RPMI8226 (cell line): ENCODE measurements at places on chromosomes 5 and 9.

DNA sequence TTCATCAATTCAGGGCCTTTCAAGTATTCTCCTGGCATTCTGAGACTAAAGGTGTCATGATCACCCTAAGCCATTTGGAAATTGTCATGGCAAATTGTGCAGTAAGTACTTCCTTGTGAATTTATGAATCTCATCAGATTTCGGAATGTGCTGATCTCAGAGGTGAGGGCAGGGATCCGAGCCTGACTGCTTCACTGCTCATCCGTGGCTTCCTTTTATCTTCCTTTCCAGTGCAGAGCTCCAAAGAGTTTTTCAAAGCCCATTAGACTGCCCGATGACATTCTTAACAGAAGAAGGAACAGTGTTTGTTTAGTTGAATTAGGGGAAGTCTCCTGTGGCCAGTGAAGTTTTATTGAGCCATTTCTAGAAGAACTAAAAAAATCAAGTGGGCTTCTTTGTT, 182.8 kb upstream of the GDNF start:
- DNase-seq = no peak

GRCh38 chr5:131649161-131649560, 14.1 kb upstream of the RAPGEF6 start:
- DNase-seq = no peak

- DNase-seq = no peak
Observed at GRCh38 chr5:79689541-79690466, at the start of gene CMYA5. Gene CMYA5, plus strand, starts transcription at chr5:79689836. Its CDS starts 72 bp downstream, at chr5:79689908.

DNA sequence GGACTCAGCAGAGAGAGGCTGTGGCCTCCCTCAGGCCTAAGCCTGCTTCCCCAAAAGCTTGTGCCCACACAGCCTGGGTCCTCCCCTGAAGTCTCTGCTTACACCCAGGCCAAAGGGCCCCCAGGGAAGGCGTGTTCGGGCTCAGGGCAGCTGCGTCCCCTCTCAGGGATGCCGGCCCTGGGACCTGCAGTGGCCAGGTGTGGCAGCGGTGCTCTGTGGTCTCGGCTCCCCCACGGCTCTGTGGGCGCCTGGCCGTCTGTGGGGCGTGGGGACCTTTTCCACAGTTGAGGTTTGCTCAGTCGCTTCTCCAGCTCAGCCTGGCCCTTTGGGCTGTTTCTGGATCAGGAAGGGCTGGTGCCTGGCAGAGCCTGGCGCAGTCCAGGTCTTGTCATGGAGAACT, 75.9 kb downstream of the RXRA start:
- DNase-seq = no peak

- no peak for DNase-seq
Observed at GRCh38 chr9:6439051-6439703, 26.2 kb downstream of the UHRF2 start.

GRCh38 chr9:95910023-95910707, 34.7 kb downstream of the ERCC6L2 start:
- DNase-seq = no peak

DNA sequence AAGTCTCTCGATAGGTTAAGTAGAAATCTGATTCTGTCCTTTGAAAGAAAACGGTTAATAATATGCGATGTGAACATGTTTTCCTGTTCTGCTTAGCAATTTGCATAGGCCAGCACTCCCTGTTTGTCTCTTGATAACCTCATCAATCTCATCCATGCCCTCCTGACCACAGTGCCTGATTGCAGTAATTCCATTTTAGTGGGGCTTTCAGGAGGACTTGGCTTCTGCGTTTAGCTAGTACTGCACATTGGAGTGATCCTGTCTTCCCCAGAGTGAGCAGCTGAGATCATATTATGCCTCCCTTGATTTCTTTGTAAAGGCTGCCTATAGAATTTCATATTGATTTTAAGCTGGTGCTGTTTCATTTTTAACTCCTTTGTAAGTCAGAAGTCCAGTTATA, 335.9 kb upstream of the ISL1 start:
- DNase-seq = no peak

DNA sequence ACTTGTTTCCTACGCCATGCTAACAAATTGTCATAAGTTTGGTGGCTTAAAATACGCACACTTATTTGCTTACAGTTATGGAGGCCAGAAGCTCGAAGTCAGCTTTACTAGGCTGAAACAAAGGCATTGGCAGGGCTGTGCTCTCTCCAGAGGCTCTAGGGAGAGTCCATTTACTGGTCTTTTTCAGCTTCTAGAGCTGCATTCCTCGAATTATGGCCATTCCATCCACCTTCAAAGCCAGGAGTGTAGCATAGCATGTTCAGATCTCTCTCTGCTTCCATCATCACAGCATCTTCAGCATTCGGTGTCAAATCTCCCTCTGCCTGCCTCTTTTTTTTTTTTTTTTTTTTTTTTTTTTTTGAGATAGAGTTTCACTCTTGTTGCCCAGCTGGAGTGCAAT, 670.2 kb downstream of the ACTL7B start:
- DNase-seq = no peak

GRCh38 chr5:139828207-139828895, 32.7 kb downstream of the PSD2 start:
- DNase-seq = no peak

GRCh38 chr9:94787266-94787665, 60.8 kb downstream of the AOPEP start:
- no peak for DNase-seq

GRCh38 chr5:35138232-35138631, 90.5 kb upstream of the AGXT2 start:
- no peak for DNase-seq

- peak; percentile 80 for DNase-seq
Observed at GRCh38 chr9:21434202-21435014, 5.8 kb upstream of the IFNA1 start.

DNA sequence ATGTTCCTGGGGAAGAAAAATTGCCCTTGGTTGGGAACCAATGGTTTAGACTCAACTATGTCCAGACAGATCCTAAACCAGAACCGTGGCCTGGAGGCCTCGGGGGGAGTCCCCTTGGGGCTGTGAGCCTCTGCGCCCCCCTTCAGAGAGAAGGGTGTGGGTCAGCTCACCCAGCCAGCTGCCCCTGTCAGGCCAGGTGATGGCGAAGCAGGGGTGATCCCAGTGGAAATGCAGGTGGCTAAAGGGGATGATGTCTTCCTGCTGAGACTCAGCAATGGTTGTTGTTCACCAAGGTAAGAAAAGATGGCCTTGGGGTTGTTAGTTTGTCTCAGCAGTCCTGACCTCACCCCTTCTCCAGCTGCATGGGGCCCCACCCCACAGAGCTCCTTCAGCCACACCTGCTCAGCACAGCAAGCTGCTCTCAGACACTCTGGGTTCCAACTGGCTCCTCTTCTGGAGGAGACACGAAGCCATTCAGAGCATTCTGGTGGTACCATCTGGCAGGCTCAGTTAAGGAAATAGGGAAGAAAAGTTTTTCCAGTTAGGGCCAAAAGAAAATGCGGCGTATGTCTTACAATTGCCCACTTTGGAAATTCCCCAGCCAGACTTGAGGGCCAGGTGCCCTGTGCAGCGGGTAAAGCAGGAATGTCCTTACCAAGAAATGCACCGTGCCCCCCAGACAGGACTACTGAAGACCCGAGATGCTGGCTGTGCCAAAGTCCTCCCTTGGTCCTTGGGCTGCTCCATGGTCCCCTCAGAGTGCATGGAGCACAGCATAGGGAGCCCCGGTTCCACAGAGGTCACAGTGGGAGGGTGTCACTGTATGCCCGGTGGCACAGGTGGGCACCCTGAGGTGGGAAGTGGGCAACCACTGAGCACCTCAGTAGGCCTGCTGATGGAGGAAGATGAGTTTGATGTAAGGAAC, 90.2 kb downstream of the NSUN2 start:
- no peak for DNase-seq

- DNase-seq = no peak
Observed at GRCh38 chr5:110398951-110399350, 327.5 kb downstream of the TMEM232 start.

DNA sequence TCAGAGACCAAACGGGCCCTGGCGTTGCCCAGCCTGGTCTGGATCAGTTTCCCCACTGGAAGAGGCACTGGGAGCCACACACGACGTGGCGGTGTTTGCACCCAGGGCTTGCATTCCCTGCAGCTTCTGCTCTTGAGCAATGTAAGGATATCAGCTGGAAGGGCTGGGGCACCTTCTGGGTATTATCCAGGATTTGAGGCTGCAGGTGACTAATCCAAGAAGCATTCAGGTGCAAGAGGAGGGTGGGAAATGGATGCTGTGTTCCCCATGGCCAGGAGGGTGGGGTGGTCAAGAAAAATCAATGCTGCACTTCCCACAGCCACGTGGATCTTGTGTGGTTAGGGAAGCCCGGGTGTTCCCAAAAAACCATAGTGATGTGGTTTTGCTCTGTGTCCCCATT, 430.9 kb downstream of the IRX2 start:
- DNase-seq = no peak

GRCh38 chr5:61675015-61675692, 343.1 kb downstream of the ZSWIM6 start:
- no peak for DNase-seq

DNA sequence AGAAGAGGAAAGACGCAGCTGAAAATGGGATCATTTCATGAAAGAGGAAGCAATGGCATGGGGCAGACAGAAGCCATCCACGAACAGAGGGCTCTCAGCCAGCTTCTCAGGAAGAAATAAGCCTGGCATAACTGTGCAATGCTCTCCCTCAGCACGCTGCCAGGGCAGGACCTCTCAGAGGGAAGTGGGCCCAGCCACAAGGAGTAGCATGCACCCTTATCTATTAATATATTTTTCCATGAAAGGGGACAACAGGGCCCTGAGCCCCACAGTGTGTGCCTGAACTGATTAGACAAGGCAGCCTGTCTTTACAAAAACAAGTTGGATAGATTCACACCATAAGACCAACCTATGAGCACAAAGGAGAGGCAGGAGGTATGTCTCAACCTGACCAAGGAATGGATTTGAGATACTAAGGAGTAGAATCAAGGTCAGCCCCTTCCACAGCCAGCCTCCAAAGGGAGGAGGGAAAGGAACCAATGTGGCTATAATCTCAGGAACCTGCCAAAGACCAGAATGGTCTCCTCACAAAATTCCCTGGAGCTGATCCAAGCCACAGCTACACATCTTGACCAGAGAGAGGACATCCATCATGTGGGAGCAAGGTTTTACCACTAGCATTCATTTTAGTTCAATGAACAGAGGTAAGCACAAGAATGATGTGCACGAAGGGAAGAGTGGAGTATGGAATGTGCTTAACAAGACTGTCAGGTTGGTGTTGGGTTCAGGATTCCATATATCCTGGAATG, 154.8 kb downstream of the SIL1 start:
- no peak for DNase-seq

GRCh38 chr9:127786773-127787104, 905 bp downstream of the CDK9 start:
- no peak for DNase-seq

DNA sequence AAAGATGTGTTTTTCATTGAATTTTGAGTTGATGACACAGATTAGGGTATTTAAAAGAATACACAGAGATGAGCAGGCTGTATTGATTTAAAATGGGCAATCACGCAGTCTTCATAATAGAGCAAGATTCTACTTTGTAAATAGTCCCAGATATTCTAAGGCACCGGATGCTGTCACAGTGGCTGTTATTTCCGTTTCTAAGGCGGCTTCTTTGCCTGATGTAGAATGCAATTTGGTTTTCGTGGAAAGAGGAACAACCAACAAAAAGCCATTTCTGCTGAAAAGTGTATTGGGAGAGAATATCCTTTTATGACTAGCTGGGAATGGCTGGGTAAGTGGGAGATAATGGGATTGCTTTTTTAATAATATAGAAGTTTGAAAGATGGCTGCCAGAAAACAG, 17.5 kb downstream of the PRKACG start:
- no peak for DNase-seq

GRCh38 chr9:73423891-73424290, 272.2 kb downstream of the ANXA1 start:
- DNase-seq = no peak
